Iris pigment epithelial cell (primary cell): ENCODE measurements at places on chromosomes 16 and 17.

DNA sequence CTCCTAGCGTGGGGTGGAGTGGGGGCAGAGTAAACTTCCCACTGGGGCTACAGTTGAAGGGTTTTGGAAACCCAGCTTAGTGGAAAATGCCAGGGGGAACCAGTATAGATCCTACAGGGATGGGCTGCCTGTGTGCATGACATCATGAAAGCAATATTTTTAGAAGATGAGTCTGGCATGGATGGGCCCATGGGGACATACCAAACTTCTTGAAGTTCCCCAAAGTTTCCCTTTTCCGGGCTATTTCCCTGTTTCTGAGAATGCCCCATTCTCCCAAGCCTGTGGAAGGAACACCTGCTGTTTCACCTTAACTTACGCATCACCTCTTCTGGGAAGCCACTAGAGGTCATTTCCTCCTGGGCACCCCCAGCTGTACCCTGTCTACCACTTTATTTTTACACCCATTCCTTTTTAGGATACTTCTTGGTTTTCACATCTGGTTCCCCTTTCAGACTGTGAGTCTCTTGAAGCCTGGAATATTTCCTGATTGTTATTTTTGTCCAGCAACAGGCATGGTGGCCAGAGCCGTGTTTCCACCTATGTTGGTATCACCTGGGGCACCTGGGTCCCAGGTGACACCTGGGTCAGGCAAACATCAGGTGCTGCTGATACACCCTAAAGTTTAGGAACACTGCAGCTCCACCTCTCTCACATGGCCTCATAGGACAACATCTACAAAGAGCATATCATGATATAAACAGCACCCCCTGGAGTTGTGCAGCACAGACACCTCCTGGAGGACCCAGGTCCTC lies 9.8 kb downstream of the SOCS3 start:
- no peak for DNase-seq

- DNase-seq: peak; percentile 62
Measured at GRCh38 chr16:71499775-71500364, 10.7 kb upstream of the ZNF19 start.

GRCh38 chr16:30372038-30372712 lies 1.9 kb upstream of the TBC1D10B start:
- no peak for DNase-seq

- no peak for DNase-seq
Measured at GRCh38 chr17:43983515-43984411, 20.7 kb upstream of the NAGS start.

- DNase-seq: no peak
Measured at GRCh38 chr17:51203838-51204237, 37.6 kb downstream of the NME2 start.

DNA sequence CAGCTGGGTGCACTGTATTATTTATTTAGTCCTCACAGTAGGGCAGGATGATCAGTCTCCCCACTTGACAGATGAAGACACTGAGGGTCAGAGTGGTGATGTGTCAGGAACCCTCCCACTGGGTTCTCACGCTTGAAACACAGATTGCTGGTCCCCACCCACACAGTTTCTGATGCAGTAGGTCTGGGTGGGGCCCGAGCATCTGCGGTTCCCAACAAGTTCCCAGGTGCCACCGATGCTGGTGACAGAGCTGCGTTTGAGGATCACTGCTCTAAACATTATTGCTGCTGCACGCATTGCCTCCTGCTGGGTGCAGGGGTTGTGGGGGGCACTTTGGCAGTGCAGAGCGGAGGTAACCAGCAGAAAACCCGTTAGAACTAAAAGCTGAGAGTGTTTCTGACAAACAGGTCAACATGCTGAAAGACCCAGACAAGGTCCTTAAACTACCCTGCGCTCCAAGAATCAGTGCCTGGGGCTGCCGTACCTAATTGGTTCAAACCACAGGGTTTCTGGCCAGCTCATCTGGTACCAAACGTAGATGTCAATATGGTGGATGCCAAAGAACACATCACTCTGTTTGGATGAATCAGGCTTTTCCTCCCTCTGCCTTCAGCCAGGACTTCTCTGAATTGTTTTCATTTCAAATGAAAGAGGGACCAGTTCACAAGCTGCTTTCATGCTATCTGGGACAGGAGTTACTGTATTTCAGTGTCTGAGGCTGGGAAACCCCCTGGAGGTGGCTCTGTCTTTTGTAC lies 76.0 kb downstream of the ABCC1 start:
- peak; percentile 94 for DNase-seq

DNA sequence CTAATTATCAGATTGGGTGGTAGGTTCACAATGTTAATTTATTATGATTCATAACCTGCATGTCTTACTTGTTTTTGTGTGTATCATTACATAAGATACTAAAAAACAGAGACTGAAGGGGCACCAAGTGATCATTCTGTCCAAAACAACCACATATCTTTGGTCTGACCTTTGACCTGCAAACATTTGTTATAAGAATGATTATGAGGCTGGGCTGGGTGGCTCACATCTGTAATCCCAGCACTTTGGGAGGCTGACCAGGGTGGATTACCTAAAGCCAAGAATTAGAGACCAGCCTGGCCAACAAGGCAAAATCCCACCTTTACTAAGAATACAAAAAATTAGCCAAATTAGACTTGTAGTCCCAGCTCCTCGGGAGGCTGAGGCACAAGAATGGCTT lies 116.4 kb downstream of the SPAG9 start:
- no peak for DNase-seq

DNA sequence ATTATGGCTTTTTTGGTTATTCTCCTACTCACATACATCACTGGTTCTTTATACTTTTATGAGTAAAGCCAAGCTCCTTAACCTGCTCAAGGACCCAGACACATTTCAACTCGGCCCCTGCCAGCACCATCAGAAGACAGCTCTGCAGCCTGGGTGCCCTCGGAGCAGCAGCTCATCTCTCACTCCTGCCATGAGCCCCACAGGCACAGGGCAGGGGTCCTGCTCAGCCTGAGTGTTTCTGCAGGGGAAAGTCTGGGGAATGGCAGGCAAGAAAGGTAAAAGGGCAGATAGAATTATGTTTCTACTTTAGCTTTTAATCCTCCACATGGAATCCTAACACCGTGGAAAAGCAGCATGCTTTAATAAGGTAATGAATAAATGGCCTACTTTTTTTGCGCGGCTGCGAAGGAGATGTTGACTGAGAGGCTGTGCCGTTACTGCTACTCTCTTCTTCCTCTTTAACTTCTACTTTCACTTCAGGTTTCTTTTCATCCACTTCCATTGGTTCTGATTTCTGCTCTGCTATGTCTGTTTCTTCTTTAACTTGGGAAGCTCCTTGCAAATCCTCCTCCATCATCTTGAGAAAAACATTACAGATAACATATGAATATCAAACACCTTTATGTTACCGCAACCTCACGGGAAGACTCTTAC lies 50.1 kb upstream of the TRAP1 start:
- no peak for DNase-seq

- no peak for DNase-seq
Measured at GRCh38 chr16:83682116-83682867, 125.5 kb upstream of the HSBP1 start.

GRCh38 chr17:50473901-50474300 lies 4.8 kb upstream of the RSAD1 start:
- DNase-seq: no peak

GRCh38 chr16:29978564-29979270 lies 5.0 kb downstream of the TAOK2 start:
- DNase-seq: no peak

DNA sequence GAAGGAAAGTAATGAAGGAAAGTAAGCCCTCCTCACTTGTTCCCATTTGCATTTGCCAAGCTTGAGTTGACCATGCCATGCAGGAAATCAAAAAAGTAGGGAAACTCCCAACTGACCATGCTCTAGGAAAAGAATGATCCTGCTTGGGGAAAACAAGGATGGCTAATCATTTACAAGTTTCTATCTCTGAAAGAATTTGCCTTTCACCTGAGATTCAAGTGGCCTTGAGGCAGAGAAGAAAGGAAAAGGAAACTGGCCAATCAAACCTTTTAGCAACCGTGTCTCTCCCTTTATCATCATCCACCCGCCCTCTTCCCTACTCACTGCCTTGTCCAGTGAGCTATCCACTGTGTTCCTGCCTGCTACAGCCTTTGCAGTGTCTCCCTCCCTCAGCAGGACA lies 757.2 kb upstream of the SOX9 start:
- no peak for DNase-seq

DNA sequence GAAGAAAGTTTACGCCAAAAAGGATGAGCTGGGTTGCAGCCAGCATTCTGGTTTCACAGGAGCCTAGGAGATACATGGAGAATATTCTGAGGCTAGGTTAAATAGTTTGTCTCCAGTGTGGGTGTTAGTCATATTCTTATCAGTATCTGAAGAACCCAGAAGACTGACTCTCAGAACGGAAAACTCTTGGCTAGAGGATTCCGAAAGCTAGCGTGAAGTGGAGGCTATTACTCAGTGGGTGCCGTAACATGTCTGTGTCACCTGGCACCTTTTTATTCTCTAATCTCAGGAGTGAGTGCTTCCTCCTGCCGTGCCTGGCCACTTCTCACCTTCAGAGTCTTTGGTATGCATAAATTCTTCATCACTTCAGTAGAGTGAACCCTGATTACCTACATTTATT lies 199.5 kb downstream of the WWOX start:
- peak; percentile 8 for DNase-seq

DNA sequence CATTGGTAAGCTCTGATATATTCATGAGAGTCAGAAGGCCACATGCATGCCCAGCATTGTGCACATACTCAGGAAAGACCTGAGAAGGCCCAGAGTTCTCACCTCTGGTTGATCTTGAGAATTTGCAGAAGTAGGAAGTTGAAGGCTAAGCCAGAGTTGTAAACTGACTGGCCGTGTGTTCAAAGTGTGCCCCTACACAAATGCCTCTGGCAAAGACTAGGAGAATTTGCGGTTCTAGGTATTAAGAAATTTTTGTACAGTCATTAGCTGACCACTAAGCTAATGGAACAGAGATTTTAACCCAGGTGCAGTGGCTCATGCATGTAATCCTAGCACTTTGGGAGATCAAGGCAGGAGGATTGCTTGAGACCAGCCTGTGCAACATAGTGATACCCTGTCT lies 25.0 kb downstream of the FBXL20 start:
- DNase-seq: peak; percentile 8

DNA sequence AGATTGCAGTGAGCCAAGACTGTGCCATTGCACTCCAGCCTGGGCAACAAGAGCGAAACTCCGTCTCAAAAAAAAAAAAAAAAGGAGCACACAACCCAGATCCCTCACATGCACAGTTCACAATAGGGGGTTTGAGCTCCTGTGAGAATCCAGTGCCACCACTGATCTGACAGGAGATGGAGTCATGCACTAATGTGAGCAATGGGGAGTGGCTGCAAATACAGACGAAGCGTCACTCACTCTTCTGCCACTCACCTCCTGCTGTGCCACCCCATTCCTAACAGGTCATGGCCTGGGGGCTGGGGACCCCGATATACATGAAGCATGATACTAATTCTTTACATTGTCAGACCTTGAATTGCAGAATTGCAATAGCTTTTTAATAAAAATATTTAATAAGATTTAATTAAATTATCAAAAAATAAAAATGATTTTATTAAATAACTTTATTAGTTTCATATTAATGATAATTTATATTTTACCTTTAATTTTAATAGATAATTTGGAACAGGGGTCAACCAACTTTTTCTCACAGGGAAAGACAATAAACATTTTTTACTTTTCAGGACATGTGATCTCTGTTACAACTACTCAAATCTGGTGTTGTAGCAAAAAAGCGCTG lies 171.4 kb downstream of the COPRS start:
- no peak for DNase-seq

- DNase-seq: no peak
Measured at GRCh38 chr16:57950382-57950781, 20.5 kb downstream of the CNGB1 start.

DNA sequence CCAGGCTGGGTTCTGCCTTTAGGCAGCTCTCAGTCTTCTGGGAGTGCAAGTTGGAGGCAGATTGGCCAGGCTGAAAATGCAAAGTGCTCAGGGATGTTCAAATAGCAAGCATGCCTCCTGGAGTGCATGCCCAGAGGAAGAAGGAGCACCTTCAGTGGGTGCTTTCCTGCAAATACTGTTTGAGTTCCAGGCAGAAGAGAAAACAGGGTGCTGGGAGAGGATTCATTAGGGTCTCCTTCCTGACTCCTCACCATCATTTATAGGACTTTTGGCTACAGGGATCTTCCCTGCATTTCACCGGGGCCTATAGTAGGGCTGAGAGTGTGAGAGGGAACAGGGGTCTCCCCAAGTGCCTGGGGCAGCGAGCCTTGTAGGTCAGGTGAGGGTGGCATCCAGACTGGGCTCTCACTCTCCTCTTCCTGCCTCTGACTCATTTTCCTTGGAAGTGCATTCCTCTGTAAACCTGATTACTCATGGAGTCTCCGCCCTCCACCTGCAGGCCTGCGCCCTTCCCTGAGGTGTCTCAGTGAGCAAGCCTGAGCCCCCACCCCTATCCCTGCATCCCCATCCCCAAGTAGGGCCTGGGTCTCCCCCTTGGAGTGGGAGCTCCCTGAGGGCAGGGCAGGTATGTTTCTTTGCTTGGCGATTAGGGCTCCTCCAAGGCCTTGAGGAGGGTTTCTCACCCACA lies 17.1 kb upstream of the TNS4 start:
- no peak for DNase-seq

- DNase-seq: no peak
Measured at GRCh38 chr17:3127451-3127850, at the start of gene OR1G1. Gene OR1G1, minus strand, starts transcription at chr17:3127551. Its CDS starts 0 bp downstream, at chr17:3127551.

DNA sequence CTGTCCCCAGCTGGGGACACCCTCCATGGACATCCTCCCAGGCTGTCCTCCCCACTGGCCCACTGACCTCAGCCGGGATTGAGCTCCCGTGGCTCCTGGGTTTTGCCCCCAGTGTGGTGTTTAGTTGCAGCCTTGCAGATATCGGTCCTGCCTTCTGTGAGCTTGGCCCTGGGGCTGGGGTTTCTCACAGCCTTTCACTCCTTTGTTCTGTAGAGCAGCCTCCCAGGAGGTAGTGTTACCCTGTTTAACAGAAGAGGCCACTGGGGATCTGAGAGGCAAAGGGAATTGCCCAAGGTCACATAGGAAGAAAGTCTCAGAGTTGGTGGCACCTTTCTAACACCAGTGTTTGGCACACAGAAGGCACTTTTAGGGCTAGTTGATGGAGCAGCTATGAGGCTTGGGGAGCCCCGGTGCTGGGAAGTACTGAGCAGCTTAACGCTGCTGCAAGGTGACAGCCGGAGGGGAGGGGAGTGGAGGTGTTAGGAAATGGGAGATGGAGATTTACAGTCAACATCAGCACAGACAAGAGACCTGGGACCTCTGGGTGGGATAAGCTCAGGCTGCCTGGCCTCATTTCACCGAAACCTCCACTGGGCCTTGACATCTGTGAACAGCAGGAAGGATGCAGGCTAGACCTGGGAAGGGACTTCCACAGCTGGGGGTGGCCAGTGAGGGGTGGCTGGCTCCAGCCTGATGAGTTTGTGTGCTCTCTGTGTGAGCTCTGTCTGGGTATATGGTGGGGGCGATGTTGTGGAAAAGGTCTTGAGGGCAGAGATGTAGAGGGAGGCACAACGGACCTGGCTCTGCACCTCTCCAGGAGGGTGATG lies 26.1 kb downstream of the CACNA1G start:
- DNase-seq: no peak

GRCh38 chr17:47695429-47696376 lies 1.7 kb downstream of the TBKBP1 start:
- DNase-seq: no peak

DNA sequence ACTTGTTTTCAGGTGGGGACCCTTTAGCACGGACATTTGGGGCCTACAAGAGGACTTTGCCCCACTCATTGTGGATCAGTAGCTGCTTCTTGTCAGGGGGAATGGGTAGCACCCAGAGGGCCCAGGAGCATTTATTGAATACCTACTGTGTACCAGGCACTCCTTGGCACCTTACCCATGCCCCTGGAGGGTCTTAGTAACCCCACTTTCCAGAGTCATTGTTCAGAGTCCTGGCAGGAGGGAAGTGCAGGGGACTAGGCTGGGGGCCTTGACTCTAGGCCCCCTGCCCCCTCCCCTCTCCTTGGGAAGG lies 21.0 kb upstream of the CIBAR2 start:
- DNase-seq: no peak
